AG04449 (cell line): ENCODE measurements at places on chromosomes 5 and 9.
A peak's percentile ranks its signal among the peaks of the same experiment; 100 is the strongest.

DNA sequence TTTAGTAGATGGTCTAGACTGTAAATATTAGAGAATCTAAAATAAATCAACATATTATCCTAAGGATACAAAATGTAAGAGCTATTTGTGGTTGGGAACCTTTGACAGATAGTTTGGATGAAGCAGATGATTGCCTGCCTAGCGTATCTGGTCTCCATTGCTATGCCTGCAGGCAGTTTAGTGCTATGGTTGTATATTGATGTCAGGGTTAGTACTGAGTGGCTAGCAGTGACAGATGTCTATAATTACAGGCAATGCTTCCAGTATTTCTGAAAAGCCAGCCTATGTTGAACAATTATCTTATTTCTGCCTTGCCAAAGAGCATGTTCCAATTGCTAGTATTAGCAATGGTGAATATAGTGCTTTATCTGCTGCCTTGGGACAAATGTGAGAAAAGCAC lies 151.3 kb upstream of the TLX3 start:
- DNase-seq: no peak

DNA sequence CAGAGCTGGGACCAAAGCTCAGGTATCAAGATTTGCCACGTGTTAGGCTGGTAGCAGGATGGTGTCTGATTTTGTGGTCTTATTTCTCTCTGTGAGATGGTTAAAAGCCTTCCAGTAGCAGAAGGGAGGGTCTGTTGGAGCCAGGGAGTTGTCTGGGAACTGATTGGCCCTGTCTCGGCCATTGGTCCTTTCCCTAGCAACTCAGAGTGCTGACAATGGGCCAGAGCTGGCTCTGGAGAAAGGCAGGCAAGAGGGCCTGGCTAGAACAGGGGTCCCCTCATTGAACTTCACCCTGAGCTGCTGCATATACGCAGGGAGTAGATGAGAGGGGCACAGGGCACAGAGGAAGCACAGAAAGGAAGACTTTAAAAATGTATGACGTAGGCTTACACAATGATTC lies 92.8 kb downstream of the PSD2 start:
- DNase-seq: no peak

DNA sequence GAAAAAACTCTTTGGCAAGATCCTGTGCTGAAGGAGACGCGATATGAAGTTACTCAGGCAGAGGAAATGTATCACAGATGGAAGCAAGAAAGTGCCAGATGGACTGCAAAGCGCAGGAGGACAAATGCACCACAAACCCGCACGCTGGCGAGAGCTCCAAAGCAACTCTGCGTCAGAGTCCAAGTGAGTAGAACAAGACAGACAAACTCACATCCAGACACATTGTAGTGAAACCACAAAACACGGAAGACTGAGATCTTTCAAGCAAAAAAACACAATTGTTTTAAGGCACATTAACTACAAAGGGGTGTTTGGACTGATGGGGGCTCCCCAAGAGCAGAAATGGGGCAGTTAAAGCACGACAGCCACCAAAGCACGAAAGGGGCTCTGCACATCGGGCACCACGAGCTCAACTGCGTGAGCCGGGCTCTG lies 39.2 kb upstream of the NKD2 start:
- DNase-seq: no peak

DNA sequence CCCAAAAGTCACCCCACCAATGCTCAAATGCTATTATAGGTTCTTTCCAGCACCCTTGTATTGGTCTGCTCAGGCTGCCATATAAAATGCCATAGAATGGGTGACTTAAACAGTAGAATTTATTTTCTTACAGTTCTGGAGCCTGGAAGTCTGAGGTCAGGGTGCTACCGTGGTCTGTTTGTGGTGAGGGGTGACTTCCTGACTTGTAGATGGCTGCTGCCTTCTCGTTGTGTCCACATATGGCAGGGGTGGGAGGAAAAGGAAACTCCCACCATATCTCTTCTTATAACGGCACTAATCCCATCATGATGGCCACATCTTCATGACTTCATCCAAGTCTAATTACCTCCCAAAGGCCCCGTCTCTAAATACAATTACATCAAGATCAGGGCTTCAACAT lies 257.8 kb upstream of the TARS1 start:
- no peak for DNase-seq

GRCh38 chr9:105127863-105128220 lies 116.6 kb upstream of the SLC44A1 start:
- DNase-seq: no peak

DNA sequence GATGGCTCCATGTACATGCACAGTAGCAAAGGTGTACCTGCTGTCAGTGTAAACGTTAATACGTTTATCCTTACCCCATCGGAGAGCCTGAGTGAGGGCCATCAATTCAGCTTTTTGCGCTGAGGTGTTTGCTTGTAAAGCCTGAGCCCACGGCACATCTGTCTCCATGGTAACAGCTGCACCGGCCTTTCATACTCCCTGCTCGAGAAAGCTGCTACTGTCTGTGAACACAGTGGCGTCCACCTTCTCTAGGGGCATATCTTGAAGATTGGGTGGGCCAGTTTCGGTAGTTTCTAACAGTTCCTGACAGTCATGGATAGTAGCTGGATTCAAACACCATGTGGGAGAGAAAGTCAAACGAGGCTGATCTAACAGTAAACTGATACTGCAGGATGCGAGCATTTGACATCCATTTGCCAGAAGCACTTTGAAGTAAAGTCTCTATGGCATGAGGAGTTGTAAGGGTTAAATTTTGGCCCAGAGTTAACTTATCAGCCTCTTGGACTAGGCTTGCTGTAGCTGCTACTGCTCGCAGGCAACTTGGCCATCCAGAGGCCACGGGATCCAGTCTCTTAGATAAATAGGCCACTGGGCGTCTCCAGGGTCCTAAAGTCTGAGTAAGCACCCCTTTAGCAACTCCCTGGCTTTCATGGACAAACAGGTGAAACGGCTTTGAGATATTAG lies 21.0 kb upstream of the RHOBTB3 start:
- DNase-seq: no peak

DNA sequence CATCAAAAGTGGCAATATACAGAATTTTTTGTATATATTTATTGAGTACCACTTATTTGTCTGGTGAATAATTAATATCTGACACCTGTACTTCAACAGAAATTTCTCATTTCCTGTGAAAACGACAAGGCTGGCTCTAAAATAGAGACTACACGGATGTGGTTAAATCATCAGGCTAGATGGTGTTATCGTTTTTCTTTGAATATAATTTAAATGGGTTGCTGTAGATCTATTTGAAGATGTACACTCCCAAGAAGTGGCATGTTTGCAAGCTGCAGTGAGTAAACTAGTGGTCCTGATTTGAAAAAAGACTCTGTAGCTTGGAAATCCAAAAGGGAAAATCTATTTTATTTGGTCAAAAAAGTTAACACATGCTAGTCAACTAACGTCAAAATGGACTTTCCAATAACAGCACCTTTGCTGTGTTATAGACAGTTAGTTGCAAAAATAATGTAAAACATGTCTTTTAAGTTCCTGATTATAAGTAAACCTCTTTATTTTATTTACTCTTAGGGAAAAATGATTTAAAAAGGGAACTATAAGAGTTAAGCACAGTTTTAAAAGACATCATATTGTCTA lies 13.8 kb downstream of the ST8SIA4 start:
- DNase-seq: no peak

GRCh38 chr9:106785200-106785599 lies 77.8 kb upstream of the ZNF462 start:
- no peak for DNase-seq

- DNase-seq: peak; percentile 83
These were observed 389.1 kb downstream of the ENC1 start for GRCh38 chr5:74251141-74252035.

- no peak for DNase-seq
These were observed 133.6 kb upstream of the CDKN2B start for GRCh38 chr9:22142671-22143070.

DNA sequence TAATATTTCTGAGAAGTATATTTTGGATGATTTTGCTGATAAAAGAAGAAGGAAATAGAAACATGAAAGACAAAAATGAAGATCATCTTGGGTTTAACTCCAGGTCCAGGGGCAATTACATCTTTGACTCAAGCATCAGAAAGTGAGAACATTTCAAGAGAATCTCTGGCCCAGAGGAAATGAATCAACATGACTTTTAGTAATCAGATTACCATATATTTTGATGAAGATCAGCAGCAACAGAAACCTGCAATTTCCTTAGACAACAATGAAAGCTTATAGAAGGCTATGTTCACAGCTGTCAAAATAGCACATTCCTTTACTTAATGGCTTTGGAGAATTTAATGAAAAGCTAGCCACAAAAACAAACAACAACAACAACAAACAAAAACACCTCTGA lies 638.1 kb downstream of the EFNA5 start:
- DNase-seq: no peak

DNA sequence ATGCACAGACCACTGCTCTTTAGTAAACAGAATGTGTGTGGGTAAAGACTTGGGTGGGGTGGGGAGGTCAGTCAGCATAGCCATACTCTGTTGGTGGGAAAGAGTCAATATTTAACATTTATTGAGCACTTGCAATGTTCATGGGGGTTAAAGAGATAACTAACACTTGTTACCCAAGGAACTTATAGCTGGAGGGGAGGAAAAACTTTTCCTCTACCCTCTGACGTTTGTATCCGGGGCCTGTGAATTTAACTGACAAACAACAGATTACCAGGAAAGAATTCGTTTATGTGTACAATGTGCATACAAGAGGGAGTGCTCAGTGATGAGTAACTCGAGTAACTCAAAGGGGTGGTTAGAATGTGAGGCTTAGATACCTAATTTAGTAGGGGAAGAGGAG lies 6.8 kb upstream of the CLINT1 start:
- DNase-seq: no peak

DNA sequence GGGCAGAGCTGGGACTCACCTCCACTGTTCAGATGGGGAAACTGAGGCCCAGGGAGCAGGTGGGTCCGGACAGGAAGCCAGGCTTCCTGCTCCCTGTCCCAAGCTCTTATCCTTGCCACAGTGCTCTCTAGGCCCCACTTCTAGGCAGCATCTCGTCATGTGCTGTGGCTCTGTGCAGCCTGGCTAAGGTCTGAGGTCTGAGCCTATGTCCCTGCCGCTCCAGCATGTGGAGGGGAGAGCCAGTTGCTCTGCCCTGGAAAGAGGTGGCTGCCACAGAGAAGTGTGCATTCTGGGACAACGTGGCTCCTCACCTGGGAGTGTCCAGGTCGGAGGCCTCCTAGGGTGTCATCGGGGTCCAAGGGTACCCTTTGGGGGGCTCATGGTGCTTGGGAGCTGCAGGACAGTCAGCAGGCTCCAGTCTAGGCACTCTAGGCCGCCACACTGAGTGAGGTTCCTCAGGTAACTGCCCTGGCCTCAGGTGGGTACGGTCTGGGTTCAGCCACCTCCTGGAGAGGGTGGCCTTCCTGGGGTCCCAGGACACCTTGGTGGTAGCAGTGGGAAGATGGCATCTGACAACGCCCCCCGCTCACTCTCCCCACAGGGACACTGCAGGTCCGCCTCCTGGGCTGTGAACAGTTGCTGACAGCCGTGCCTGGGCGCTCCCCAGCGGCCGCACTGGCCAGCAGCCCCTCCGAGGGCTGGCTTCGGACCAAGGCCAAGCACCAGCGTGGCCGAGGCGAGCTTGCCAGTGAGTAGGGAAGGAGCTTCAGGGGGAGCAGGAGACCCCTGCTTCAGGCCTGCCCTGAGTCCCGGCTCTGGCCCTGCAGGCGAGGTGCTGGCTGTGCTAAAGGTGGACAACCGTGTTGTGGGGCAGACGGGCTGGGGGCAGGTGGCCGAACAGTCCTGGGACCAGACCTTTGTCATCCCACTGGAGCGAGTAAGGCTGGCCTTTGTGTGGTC lies 10.4 kb downstream of the PKN3 start:
- no peak for DNase-seq

- peak; percentile 2 for DNase-seq
These were observed 45.2 kb downstream of the ANKDD1B start for GRCh38 chr5:75656311-75657003.

DNA sequence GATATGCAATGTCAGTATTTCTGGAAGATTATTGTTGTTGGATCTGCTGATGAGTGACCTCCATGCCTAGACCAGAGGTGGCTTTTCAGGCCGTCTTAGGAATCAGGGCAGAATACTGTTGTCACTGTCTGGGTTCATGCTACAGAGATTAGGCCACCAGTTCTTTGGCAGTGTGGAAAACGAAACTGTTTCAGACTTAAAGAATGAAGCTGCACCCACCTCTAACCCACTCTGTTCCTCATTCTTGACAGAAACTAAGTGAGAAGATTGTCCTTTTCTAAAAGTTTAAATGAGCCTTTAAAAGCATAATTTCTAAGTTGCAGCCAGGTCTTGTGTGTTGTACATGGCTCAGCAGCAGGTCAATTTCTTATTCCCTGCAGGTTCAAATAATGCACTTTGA lies 444.3 kb downstream of the ENC1 start:
- DNase-seq: no peak

DNA sequence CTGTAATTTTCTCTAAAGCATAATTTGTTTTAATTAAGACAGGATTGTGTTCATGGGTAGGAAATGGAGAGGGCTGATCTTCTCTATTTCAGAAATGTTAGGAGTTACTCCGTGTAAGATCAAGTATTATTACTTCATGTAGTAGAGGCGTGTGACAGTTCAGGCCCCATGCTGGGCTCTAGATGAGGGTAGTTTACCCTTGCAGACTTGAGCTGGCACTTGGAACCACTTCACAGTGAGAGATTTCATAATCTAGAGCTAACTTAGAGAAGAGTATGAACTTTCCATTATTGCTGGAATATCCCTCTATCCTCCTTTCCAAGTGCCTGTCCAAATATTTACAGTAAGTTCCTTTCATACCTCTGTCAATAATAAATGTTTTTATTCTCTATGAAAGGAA lies 195.1 kb downstream of the PCSK5 start:
- DNase-seq: no peak

GRCh38 chr9:129990269-129991010 lies 52.5 kb downstream of the FNBP1 start:
- no peak for DNase-seq

- no peak for DNase-seq
These were observed 280.2 kb downstream of the SPOCK1 start for GRCh38 chr5:137218896-137219295.

DNA sequence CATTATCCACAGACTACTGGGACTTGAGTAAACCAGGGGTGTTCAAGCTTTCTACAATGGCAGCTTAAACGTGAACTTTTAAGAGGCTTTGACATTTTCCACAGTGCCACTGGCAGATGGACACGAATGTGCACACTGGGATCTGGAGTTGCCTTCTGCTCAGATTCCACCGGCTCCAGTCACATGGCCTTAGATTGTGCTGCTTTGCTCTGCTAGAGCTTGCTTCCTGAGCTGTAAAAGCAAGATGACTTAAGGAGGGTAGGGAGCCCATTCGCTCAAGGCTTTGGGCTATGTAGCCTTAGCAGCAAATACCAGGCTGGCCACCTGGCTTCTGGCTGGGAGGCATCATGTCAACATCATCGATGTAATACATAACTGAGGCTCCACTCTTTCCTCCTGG lies 436.9 kb downstream of the MED10 start:
- DNase-seq: no peak

DNA sequence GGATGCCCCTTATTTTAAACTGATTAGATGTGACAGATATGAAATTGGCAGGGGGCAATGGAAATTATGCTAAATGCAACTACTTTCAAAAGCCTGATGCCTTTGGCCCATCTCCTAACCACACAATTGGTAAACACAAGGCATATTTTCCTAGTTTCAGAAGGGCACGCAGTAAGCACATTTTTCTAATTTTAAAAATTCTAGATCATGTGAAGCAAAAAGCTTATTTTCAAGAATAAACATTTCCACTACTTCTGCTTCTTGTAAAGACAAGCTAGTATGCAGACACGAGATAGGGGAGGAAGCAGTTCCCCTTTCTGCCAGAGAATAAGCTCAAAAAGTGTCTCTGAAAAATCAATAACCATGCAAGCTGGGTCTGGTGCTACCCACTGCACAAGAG lies 67.7 kb downstream of the ABCA1 start:
- DNase-seq: no peak
